ENCODE measurements at places on chromosomes 16 and 17. TPM values are rescaled to one million over a fixed set of nuclear protein-coding genes. Genes with fewer than 3 reads are reported as not detected.

The ADAM11 gene
- polyA plus RNA-seq: 1.5 TPM

The XYLT1 gene
- polyA plus RNA-seq: 8.1 TPM

The SGCA gene
- polyA plus RNA-seq: not detected

The CBFA2T3 gene
- polyA plus RNA-seq: 0.07 TPM

The SMIM36 gene
- polyA plus RNA-seq: not detected

The CD79B gene
- not detected for polyA plus RNA-seq

The UTS2R gene
- not detected for polyA plus RNA-seq

The SPATA22 gene
- polyA plus RNA-seq: not detected

The KRTAP9-4 gene
- polyA plus RNA-seq: not detected

The LRRC37B gene
- polyA plus RNA-seq: 13.9 TPM

The MMP28 gene
- polyA plus RNA-seq: 2.0 TPM

The NEUROD2 gene
- 2.9 TPM for polyA plus RNA-seq

The KIF18B gene
- not detected for polyA plus RNA-seq

The RNF227 gene
- polyA plus RNA-seq: 0.94 TPM

The ITGAD gene
- polyA plus RNA-seq: not detected

The DOC2A gene
- polyA plus RNA-seq: 2.3 TPM

The SNRNP25 gene
- polyA plus RNA-seq: 74.7 TPM

The WNT9B gene
- not detected for polyA plus RNA-seq

The PFN1 gene
- polyA plus RNA-seq: 35.7 TPM

The COL1A1 gene
- polyA plus RNA-seq: not detected
